ENCODE measurements at places on chromosomes 5 and 9. TPM values are rescaled to one million over a fixed set of nuclear protein-coding genes. Genes with fewer than 3 reads are reported as not detected.
A peak's percentile ranks its signal among the peaks of the same experiment; 100 is the strongest.

Gene MATR3
- 175 TPM for total RNA-seq

DNA sequence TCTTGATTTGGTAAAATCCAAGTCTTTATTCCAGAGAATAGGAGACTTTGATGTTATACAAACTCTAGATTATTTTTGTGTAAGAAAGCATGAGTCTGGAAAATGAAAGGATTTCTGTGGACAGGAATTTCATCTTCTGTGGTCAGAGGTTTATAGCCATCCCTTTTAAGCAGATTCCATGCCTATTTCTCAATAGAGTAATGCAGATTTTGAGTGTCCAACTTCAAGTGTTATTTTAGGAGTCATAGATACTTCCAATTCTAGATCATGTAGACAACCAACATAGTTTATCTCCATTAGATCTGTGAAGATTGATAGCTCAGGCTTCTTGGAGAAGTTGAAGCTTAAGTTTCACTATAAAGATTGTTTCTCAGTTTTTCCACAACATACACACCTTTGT, 379.7 kb downstream of the PSAT1 start:
- DNase-seq, result no peak

DNA sequence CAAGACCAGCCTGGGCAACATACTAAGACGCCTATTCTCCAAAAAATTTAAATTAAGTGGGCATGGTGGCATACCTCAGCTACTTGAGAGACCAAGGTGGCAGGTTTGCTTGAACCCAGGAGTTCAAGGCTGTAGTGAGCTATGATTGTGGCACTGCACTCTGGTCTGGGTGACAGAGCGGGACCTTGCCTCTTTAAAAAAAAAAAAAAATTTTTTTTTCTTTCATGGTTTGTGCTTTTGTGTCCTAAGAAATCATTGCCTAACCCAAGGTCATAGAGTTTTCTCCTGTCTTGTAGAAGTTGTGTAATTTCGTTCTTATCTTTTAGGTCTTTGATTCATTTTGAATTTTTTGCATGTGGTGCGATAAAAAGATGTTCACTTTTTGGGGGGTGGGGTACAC, 12.3 kb downstream of the GPBP1 start:
- no peak for DNase-seq

Gene CDKN2A
- 22.4 TPM for total RNA-seq

Gene FLT4
- total RNA-seq, result 0.29 TPM

- no peak for DNase-seq
These were observed 77.2 kb downstream of the TENT4A start for GRCh38 chr5:6790346-6790865.

Gene ZBTB26
- 2.9 TPM for total RNA-seq

GRCh38 chr5:156402387-156402921, 75.5 kb downstream of the SGCD start:
- peak; percentile 64 for DNase-seq

GRCh38 chr5:55324815-55325418, 17.1 kb downstream of the MTREX start:
- DNase-seq, result no peak

DNA sequence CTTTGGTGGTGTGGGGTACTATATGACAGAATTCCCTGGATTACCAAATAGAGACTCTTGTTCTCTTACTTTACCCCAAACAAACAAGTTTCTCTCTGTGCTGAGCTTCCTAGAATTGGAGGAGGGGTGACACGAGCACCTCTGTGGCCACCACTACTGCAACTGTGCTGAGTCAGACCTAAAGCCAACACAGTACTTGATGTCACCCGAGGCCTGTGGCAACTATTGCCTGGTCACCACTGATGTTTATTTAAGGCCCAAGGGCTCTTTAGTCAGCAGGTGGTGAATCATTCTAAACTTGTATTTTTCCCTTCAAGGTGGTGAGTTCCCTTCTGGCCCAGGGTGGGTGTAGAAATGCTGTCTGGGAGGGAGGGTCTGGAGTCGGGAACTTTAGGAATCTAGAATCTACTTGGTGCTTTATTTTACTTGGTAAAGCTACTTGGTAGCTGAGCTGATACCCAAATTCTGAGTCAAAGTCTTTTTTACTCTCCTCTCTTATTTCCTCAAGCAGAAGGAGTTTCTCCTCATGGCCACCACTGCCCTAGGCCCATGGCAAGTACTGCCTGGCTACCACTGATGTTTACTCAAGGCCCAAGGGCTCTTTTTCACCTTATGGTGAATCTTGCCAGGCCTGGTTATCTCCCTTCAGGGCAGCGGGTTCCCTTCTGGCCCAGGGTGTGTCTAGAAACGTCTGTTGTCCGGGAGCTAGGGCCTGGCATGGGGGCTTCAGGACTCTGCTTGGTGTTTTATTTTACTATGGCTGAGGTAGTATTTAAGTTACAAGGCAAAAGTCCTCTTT, 9.8 kb downstream of the LURAP1L start:
- peak; percentile 93 for DNase-seq

Gene GFPT2
- 2.4 TPM for total RNA-seq

- DNase-seq, result no peak
These were observed 110.8 kb downstream of the LHX2 start for GRCh38 chr9:124122321-124122720.

Gene FOXD4L4
- total RNA-seq, result not detected

Measured in epithelial cell of proximal tubule (primary cell).